H7 (cell line): ENCODE measurements at places on chromosomes 3 and 15.
A peak's percentile ranks its signal among the peaks of the same experiment; 100 is the strongest.

- DNase-seq, result no peak
Observed at GRCh38 chr3:9020426-9020825, 57.2 kb upstream of the RAD18 start.

- DNase-seq, result no peak
Observed at GRCh38 chr3:31421314-31422048, 111.2 kb upstream of the STT3B start.

GRCh38 chr15:60264088-60264487, 133.7 kb downstream of the ANXA2 start:
- no peak for DNase-seq

DNA sequence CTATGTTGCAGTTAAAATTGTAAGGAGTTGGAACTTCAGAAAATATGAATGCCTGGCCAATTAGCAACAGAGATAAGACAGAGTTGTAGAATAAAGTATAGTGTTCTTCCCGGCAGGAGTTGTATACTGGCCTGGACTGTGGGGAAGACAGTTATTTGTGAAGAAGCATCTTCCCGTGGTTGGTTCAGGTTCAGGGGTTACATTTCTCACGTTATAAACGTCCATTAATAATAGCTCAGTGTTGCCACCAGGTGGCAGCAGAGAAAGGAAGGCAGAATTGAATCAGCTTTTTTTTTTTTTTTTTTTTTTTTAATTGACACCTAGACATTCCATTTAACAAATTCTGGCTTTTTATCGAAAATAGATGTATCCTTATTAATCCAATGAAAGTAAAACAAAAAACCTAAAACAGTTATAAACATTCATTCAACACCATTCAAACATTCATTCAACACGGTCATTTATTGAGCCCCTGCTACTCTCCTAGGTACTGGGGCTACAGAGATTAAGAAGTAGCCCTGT, 66.4 kb upstream of the NR2E3 start:
- peak; percentile 73 for DNase-seq

GRCh38 chr3:56233742-56234141, 234.5 kb downstream of the ERC2 start:
- DNase-seq, result no peak

DNA sequence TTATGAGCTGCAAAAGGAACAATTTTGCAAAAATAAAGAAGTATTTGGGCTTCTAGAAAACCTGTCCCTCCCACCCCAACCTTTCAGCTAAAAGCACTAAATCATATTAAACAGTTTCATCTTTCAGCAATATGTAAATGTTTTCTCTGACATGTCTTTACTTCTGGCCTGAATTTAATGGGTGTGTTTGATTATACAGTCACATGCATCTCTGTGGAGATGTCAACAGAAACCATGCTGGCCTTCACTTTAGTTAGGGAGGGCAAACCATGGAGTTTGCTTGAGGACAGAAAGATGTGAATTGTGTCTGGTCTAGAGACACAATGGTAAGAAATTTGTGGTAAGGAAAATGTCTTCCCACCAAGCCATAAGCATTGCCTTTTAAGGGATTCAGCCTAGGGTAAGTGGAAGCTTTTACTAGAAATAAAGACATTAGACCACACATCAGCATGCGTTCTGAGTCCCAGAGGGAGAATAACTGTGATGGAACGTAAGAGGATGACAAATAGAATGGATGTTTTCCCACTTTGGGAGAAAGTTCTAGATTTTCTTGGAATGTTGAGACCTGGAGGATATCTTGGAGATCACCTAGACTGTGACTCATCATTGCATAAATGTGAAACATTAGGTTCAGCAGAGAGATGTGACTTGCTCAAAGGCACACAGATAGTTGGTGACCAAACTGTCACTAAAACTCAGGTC, 68.9 kb downstream of the ST8SIA2 start:
- DNase-seq, result no peak

DNA sequence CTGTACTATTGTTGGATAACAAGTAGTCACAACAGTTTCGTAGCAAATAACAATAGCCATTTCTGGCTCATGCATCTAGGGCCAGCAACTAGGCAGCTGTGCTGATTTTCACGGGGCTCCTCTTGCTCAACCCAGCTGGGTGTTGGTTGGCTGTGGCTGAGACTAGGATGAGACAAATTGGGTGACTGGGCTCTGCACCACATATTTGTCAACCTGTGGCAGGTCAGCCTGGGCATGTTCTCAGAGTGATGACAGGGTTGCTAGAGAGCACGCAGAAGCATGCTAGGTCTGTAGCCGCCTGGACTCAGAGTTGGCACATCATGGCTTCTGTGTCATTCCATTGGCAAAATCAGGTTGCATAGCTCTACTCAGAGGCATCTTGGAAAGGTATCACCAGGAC, 175.9 kb downstream of the OTOL1 start:
- DNase-seq, result no peak

- DNase-seq, result no peak
Observed at GRCh38 chr3:144746631-144747030, 775.0 kb downstream of the DIPK2A start.

GRCh38 chr3:40511031-40511718, 5.3 kb downstream of the ZNF620 start:
- no peak for DNase-seq
